ENCODE measurements at places on chromosomes 16 and 17.

- no peak for DNase-seq
Measured at GRCh38 chr17:511001-511698, 158.5 kb upstream of the RPH3AL start.

DNA sequence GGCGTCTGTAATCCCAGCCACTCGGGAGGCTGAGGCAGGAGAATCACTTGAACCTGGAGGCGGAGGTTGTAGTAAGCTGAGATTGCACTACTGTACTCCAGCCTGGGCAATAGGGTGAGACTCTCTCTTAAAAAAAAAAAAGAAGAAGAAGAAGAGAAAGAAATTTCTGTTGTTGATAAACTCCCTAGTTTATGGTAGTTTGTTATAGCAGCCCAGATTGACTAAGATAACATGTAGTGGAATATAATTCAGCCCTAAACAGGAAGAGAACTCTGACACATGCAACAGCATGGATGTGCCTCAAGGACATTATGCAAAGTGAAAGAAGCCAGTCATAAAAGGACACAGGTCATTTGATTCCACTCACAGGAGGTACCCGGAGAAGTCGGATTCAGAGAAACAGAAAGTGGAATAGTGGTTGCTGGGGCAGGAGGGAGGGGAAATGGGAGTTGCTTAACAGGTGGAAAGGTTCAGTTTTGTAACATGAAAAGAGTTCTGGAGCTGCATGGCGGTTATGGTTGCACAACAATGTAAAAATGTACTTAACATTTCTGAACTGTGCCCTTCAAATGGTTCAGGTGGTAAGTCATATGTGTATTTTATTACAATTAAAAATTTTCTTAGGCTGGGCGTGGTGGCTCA is 26.0 kb upstream of the PRM1 start:
- no peak for DNase-seq

DNA sequence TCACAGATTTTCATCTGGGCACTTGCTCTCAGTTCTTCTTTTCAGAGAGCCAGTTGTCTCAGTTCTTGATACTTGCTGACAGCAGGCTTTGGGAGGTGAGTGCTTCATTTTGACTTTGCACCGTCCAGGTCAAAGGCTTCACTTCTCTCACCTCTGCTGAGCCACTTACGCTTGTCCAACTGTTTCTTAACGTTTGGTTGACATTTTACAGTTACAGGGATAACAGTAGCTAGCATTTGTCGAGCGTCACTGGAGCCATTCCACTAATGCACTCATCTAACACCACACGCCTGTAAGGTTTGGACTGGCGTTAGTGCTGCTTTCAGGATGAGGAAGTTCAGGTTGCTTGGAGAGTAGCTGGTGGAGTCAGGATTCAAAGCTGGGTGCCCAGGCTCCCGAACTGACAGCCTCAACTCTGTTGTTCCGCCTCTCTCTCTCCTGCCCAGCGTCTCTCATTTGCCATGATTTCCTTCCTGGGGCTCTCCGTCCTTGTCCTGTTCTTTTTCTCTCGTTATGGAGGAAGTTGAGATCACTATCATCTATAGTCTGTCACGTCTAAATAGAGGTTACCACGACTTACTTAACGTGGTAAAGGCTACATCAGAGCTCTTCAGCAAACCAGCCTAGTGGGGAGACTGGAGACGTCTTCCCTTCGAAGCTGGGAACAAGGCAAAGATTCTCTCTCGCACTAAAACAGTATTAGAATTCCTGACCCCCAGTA is 220.8 kb downstream of the RPTOR start:
- no peak for DNase-seq

- DNase-seq: no peak
Measured at GRCh38 chr17:33210285-33210684, 82.8 kb downstream of the ASIC2 start.

DNA sequence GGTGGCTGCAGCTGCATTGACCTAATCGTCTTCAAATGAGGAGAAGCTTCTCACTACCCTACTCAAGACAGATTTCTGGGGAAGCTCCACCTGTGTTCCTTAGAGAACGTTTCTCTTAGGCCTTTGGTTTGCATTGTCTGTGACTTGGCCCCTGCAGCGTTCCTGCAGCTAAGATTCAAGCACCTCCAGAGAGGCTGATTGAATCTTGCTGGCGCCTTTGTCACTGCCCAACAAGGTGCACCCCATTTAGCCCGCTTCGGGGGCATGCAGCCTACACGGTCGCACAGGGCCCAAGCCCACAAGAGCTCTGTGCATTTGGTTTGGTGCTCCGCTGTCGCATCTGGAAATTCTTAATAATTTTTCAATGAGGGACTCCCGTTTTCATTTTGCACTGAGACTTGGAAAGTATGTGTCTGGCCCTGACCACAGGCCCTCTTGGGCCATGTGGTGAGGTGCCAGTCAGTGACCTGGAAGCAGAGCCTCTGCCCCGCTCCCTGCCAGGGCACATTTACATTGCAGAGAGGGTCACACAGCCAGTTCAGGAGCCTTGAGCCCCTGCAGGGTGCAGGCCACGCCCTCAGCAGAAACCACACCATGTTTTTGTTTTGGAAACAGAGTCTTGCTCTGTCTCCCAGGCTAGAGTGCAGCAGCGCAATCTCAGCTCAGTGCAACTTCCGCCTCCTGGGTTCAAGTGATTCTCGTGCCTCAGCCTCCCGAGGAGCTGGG is 51.1 kb upstream of the CACNG5 start:
- no peak for DNase-seq

- DNase-seq: no peak
Measured at GRCh38 chr16:88892065-88892464, 25.6 kb upstream of the PABPN1L start.

DNA sequence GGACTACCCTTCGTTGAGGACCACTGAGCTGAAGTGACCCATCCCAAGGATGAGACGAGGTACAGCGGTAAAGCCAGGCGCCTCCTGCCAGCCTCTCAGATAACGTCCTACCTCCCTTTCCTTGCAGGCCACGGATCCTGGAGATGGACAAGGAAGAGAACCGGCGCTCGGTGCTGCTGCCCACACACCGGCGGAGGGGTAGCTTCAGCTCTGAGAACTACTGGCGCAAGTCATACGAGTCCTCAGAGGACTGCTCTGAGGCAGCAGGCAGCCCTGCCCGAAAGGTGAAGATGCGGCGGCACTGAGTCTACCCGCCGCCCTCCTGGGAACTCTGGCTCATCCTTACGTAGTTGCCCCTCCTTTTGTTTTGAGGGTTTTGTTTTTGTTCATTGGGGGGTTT is 17.3 kb upstream of the LLGL1 start:
- DNase-seq: no peak

DNA sequence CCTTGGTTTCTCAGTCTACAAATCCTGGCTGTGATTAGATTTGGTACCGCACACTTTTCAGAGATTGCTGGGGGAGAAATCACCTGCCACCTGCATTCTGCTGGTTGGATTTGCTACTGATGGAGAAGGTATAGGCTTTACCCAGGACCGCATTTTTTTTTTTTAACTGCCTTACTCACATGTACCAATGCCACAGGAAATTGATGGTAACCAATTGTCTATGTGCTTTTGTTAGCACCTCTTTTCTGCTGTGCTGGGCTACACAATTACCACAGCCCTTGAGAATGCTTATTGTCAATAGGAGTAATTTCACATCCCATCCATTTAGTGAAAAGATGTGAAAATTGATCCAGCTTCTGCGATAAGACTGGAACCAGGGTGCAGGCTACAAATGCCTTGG is 74.4 kb upstream of the TANC2 start:
- DNase-seq: no peak

GRCh38 chr16:87621550-87621829 is 19.2 kb downstream of the JPH3 start:
- DNase-seq: no peak

GRCh38 chr17:61057257-61057656 is 342.4 kb upstream of the TBX2 start:
- DNase-seq: no peak

DNA sequence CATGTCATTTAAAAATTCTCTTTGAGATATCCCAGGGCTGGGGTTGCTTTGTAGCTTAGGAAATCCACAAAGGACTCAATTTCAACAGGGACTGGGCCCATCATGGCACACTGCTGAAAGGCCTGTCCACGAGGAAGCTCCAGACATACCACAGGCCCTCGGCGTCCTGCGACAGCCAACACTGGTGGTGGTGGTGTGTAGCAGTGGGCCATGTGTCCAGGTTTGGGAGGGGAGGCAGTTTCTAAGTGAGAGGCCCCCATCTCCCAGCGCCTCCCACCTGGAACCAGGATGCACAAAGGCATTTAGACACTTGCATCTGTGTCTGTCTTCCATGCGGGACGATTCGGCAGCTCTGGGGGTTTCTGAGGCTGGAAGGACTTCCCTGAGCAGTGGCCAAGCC is 65.2 kb upstream of the ZNF423 start:
- no peak for DNase-seq

GRCh38 chr17:33924104-33924503 is 331.0 kb upstream of the CCL2 start:
- DNase-seq: no peak

GRCh38 chr16:75647112-75647491 is 363 bp downstream of the KARS1 start:
- no peak for DNase-seq

- DNase-seq: no peak
Measured at GRCh38 chr17:65852911-65853310, 291.5 kb upstream of the AXIN2 start.

- DNase-seq: no peak
Measured at GRCh38 chr16:75578212-75578611, 12.0 kb downstream of the GABARAPL2 start.

DNA sequence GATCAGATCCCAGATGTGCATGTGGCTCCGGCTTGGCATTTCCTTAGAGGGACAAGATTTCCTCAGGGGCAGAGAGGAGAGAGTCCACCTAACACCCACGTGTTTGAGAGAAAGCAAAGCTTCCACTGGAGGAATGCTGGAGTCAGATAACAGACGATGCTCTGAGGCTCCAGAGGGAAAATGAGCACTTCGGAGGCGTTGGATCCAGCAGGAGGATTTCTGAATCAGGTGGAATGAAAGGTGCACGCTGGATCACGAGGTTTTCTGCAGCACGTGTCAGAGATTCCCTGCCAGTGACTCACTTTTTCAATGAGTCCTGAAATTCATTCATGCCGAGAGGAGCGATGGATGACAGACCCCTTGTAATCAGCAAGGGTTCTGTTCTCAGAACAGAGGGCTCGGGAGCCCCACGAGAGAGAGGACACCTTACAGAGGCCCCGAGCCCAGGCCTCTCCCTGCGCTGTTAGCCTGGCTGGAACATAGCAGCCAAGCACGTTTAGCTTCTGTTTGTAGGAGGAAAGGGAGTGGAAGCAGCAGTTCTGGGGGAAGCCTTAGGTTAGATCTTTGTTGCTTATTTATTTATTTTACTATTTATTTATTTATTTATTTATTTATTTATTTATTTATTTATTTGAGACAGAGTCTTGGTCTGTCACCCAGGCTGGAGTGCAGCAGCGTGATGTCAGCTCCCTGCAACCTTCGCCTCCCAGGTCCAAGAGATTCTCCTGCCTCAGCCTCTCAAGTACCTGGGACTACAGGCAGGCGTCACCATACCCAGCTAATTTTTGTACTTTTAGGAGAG is 49.3 kb upstream of the JPH3 start:
- no peak for DNase-seq

- DNase-seq: no peak
Measured at GRCh38 chr17:53462393-53462811, 360.3 kb upstream of the KIF2B start.

- no peak for DNase-seq
Measured at GRCh38 chr17:66834919-66835454, at the start of gene CACNG5. Gene CACNG5 (plus strand): TSS chr17:66835117. CDS start chr17:66877333, 42,216 bp downstream.

DNA sequence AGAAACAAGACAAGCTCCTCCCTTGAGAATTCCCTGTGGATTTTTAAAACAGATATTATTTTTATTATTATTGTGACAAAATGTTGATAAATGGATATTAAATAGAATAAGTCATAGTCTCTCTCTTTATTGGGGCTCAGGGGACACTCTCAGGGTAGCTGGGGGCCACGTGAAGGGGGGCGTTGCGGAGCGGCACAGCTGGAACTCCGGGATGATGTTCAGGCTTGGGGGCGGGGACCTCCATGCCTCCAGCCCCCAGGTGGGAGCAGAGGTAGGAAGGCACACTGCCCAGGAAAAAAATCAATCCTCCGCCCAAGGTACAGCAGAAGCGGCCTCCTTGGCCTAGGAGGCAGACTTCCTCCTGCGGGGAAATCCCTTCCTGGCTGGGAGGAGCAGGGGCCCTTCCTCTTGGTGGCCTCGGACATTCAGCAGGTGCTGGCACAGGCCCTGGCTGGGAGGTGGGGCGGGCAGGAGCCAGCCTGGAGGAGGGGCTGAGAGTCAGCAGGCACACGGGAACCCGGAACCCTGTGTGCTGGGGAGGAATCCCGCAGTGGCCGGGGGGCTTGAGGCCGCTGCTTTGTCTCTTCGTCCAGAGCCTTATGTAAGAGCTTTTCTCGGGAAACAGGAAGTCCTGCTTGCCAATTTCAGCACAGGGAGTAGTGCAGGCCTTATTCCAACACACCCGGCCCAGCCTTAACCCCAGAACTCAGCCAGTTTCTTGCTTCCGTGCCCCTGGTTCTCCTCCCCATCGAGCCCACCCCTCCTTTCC is 591 bp upstream of the TNFSF13 start:
- DNase-seq: no peak

DNA sequence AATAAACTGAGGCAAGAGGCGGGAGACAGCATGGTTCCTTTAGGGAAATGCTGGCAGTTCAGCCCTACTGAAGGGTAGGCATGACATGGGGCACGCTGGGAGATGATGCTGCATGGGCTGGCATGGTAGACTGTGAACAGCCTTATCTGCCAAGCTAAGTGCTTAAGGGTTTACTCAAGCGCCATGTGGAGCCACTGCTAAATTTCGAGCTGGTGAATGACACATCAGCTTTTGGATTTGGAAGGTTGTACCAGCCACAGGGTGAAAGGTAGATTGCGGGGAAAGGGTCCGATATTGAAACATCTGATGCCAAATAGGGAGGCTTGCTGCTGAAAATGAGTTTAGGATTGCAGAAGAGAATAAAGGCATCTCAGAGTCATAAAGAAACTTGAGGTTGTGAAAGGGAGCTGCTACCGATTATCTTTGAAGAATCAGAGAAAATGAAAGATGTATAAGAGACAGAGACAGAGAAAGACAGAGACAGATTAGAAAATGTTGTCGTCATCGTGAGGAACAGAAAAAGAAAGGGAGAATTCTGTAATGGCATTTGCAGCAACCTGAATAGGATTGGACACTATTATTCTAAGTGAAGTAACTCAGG is 16.3 kb downstream of the PIK3R5 start:
- no peak for DNase-seq

GRCh38 chr17:47774331-47774730 is 41.3 kb downstream of the TBX21 start:
- no peak for DNase-seq
